ENCODE measurements at places on chromosomes 4 and X.

DNA sequence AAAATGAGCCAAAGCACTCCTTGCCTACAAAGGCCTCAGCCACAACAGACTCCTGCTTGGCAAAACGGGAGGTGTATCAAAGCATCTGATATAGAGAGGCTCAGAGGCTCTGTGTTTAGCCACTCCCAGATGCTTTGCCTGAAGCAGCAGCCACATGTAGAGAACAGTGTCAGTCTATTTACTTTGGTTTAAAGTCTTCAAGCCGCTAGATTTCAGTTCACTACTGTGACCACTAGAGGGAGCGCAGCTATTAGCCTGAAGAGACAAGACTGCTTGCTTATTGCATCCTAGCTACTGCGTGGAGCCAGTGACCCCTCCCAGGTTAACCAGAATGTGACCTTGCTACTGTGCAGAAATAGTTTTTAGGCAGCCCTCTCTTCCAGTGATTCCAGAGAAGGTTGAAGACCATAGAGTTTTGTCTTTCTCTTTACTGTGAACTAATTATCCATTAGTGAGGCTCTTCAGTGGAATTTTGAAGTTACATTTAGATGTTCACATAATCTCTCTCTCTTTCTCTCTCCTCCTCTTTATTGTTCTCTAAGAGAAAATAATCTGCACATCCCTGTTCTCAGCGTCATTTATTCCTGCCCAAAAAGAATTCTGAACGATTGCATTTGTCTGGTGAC is 39.3 kb downstream of the BMP3 start:
- DNase-seq: peak; percentile 41

DNA sequence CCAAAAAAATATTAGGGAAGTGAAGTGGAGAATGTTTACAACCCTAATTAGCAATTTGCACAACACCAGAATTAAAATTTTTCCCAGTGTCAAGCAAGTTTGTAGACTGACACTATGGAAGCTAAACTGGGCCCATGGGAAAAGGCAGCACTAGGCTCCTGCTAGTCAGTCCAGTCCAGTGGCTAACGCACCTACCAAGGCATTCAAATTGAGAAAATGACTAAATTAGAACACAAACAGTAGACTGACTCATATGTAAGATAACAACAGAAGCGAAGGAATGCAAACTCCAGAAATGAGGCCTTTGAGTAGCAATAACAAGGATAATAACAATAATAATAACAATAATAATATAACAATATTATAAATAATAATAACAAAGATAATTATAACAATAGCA is 90.7 kb downstream of the GRIA3 start:
- DNase-seq: no peak

DNA sequence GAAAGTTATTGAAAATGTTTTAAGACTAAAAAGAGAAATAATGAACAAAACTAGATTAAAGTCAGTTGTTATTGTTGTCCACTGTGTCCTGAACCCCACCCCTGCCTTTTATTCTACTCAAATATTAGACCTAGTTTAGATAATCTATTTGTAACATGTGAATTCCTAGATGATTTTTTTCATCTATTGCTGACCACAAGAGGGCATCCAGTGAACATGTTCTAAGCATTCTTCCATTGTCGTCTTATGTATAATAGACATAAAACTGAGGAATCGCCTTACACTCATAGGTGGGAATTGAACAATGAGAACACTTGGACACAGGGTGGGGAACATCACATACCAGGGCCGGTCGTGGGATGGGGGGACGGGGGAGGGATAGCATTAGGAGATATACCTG is 36.4 kb upstream of the HPRT1 start:
- no peak for DNase-seq

GRCh38 chr4:124694306-124694705 is 18.2 kb downstream of the ANKRD50 start:
- no peak for DNase-seq

- no peak for DNase-seq
Measured at GRCh38 chrX:122270809-122271494, 913.1 kb upstream of the GRIA3 start.

- DNase-seq: no peak
Measured at GRCh38 chr4:105605493-105605892, 53.1 kb downstream of the ARHGEF38 start.

GRCh38 chrX:154793084-154793795 is 12.0 kb downstream of the MPP1 start:
- no peak for DNase-seq

DNA sequence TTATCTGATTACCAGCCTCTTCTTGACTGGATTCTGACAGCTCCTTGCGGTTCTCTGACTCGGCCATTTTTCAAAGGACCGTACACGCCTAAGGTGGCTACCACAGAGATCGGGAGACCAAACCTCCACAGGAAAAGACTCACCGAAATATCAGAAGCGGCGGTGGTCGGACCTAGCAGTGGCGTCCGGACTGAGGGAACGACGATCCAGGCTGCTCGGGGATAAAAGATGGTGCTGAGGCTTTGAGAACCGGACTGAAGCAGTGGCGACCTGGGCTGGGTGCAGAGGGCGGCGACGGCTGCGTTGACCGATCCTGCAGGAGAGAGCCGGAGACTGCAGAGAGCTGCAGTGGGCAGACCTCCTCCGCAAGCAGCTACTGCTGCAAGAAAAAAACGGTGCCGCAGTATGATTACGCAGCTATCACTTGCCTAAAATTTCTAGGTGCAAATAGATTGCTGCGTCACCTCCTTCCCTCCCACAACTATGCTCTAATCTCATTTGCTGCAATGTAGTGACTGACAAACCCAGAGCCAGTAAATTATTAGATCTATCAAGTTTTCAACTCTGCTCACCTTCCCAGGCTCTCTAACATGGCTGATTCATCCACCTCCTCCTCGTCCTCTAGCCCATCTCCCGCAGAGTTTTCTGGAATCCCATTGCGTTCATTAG is at the start of gene NAP1L2:
TSS of gene NAP1L2 (minus strand) at position 426 of the 669 bp plus-strand sequence. CDS start at position 67, 359 bp downstream.
- peak; percentile 52 for DNase-seq

DNA sequence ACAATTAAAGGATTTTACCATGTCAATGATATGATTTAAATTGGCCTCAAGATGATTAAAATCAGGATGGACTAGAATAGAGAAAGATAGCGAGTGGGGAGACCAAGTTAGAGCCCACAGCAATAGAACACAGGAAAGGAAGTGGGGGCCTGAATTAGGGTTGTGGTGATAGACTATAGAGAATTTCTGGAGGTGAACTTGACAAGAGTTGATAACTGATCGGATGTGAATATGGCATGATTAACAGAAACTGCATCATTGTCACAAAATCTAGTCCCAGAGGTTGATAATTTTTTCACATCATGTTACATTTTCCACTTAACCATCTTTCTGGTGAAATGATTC is 26.3 kb upstream of the TRPC3 start:
- DNase-seq: no peak

DNA sequence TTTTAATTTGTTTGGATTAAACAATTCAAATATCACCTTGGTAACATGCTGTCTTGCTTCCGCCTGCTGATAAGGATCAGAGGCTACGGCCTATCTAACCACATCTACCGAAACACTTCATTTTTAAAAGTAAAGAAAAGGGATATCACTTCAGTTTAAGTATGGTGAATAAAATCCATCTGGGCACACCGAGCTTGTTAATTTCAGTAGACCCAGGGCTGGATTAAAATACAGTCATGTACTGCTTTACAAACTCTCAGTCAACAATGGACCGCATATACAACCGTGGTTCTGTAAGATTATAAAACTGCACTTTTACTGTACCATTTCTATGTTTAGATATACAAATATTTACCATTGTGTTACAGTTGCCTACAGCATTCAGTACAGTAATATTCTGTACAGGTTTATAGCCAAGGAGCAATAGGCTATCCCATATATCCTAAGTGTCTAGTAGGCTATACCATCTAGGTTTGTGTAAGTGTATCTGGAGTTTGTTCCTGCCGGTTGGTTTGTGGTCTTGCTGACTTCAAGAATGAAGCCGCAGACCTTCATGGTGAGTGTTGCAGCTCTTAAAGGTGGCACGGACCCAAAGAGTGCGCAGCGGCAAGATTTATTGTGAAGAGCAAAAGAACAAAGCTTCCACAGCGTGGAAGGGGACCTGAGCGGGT is 40.0 kb downstream of the SEPTIN11 start:
- DNase-seq: peak; percentile 83

- no peak for DNase-seq
Measured at GRCh38 chr4:26909369-26909768, 48.7 kb downstream of the STIM2 start.

GRCh38 chr4:179097741-179098140 is 1655.5 kb upstream of the AGA start:
- DNase-seq: no peak

- no peak for DNase-seq
Measured at GRCh38 chrX:6311540-6311939, 82.9 kb upstream of the NLGN4X start.
